Suppressor macrophage treated with lipopolysaccharide for 1 hour (primary cell): ENCODE measurements at places on chromosomes 4 and X.

DNA sequence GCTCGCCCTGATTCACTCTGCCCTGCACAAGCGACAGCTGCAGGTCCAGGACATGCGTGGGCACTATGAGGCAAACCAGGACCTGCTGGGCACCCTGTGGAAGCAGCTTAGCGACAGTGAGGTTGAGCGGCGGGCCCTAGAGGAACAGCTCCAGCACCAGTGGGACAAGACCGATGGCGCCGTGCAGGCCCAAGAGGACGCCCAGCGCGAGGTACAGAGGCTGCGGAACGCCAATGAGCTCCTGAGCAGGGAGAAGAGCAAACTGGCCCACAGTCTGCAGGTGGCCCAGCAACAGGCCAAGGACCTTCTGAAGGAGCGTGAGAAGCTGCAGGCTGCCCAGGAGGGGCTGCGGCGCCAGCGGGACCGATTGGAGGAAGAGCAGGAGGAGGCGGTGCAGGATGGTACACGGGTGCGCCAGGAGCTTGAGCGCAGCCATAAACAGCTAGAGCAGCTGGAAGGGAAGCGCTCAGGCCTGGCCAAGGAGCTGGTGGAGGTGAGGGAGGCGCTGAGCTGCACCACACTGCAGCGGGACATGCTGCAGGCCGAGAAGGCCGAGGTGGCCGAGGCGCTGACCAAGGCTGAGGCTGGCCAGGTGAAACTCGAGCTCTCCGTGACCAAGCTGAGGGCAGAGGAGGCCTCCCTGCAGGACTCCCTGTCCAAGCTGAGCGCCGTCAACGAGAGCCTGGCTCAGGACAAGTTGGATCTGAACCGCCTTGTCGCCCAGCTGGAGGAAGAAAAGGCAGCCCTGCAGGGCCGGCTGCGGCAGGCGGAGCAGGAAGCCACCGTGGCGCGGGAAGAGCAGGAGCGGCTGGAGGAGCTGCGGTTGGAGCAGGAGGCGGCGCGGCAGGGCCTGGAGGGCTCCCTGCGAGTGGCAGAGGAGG is 12.8 kb downstream of the SMIM10L2A start:
- no peak for DNase-seq

GRCh38 chrX:53715346-53715924 is 28.9 kb upstream of the HUWE1 start:
- DNase-seq = no peak

DNA sequence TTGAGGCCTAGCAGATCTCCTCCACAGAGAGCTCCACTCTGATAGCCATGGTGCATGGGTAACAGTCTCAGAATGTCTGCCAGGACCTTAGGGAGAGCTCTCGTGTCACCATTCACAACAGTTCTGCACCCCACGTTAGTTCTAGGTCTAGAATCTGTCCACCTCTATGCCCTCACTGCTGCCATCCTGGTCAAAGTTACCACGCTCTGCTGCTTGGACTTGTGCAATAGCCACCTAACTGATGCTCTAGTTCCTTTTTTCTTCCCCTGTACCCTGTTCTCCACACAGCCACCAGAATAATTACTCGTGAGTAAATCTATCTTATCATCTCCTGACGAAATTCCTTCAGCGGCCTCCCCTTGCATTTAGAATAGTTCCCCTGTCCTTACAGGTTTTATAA is 268.8 kb upstream of the GATB start:
- DNase-seq = no peak

GRCh38 chr4:82043081-82043808 is 330.5 kb downstream of the HNRNPD start:
- no peak for DNase-seq

GRCh38 chrX:131789664-131790063 is 233.4 kb upstream of the STK26 start:
- DNase-seq = no peak

DNA sequence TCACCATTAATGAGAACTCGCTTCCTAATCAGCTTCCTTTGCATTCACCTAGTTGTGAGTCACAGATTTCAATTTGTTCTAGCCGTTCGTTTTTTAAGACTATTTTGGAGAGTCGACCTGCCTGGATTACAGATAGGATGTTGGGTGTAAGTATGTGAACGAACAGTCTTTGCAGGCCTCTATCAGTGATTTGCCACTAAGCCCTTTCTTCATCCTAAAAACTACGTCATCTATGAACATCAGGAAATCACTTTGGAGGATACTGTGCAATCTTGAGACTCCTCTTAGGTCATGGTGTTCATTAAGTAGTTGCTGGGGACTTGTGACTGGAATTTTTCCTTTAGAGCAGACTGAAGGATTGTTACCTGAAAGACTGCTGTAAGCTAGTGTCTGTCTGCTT is 1.1 kb downstream of the POLA1 start:
- DNase-seq = no peak
